ENCODE measurements at places on chromosomes 4 and X.
A peak's percentile ranks its signal among the peaks of the same experiment; 100 is the strongest.

DNA sequence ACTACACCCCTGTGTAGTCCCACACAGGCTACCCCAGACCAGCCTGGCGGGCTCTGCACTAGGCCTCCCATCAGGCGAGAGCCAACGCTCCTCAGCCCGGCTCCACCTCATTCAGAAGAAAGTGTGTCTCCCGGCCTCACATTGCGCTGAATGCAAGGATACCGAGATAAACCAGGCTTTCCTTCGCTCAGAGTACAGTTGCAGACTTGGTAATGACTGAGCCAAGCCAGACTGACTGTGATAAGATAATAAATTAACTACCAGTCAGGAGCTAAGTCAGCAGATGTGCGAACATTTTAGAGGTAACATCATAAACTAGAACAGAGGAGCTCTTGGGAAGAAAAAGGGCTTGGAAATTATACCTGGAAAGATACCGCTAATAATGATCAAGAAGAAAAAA lies 397.6 kb downstream of the TRIML1 start:
- H3K27me3 ChIP-seq = no peaks in the 10 kb centered on the region
- DNase-seq = no peak
- no peaks in the 10 kb centered on the region for H3K36me3 ChIP-seq
- H3K4me1 ChIP-seq = no peaks in the 10 kb centered on the region

- H3K36me3 ChIP-seq = no peaks in the 10 kb centered on the region
- DNase-seq = no peak
- H3K27me3 ChIP-seq = no peaks in the 10 kb centered on the region
- H3K4me3 ChIP-seq = no peak overlapping the region
- no peaks in the 10 kb centered on the region for H3K4me1 ChIP-seq
- no peak overlapping the region for H3K27ac ChIP-seq
Observed at GRCh38 chr4:81179326-81179725, 35.7 kb downstream of the PRKG2 start.

DNA sequence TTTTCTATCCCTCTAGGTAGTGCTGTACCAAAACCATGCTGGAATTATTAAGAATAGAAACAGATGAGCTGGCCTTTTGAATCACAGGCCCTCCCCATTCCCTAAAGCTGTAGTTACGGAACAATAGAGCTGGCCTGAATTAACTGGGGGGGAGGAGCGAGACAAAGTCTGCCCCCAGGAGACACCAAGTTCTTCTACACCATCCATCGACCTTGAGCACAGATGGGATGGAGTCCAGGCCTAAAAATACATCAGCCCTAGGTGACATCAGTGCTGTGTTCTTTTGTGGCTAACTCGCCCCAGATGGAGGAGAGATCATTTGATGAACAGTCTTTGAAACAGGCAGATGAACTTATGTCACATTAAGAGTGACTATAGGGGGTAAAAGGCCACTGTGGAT lies 49.6 kb downstream of the LHFPL1 start:
- no peaks in the 10 kb centered on the region for H3K36me3 ChIP-seq
- no peak overlapping the region for H3K4me3 ChIP-seq
- no peak for DNase-seq
- no peak overlapping the region for H3K27ac ChIP-seq
- H3K4me1 ChIP-seq = no peaks in the 10 kb centered on the region

GRCh38 chr4:173289353-173289727 lies 44.8 kb downstream of the HMGB2 start:
- no peaks in the 10 kb centered on the region for H3K36me3 ChIP-seq
- H3K4me1 ChIP-seq = no peaks in the 10 kb centered on the region
- H3K27ac ChIP-seq = no peak overlapping the region
- no peak for DNase-seq
- no peak overlapping the region for H3K4me3 ChIP-seq
- H3K27me3 ChIP-seq = no peaks in the 10 kb centered on the region

GRCh38 chr4:182207830-182208396 lies 35.3 kb upstream of the TENM3 start:
- peaks cover 6% of the 10 kb centered on the region for H3K4me1 ChIP-seq
- no peak overlapping the region for H3K27ac ChIP-seq
- no peak for DNase-seq
- H3K36me3 ChIP-seq = no peaks in the 10 kb centered on the region
- H3K4me3 ChIP-seq = no peak overlapping the region

GRCh38 chrX:31435592-31435991 lies 363.8 kb upstream of the FTHL17 start:
- H3K36me3 ChIP-seq = no peaks in the 10 kb centered on the region
- H3K4me1 ChIP-seq = no peaks in the 10 kb centered on the region
- no peak overlapping the region for H3K27ac ChIP-seq
- H3K27me3 ChIP-seq = no peaks in the 10 kb centered on the region
- H3K4me3 ChIP-seq = no peak overlapping the region

- H3K27me3 ChIP-seq = peaks cover 7% of the 10 kb centered on the region
- H3K4me3 ChIP-seq = no peak overlapping the region
- H3K27ac ChIP-seq = no peak overlapping the region
Observed at GRCh38 chr4:42420140-42420539, 22.9 kb downstream of the SHISA3 start.

GRCh38 chr4:8419222-8420041 lies 21.1 kb downstream of the ACOX3 start:
- H3K4me3 ChIP-seq = no peak overlapping the region
- H3K27ac ChIP-seq = no peak overlapping the region
- no peaks in the 10 kb centered on the region for H3K36me3 ChIP-seq
- no peaks in the 10 kb centered on the region for H3K27me3 ChIP-seq

DNA sequence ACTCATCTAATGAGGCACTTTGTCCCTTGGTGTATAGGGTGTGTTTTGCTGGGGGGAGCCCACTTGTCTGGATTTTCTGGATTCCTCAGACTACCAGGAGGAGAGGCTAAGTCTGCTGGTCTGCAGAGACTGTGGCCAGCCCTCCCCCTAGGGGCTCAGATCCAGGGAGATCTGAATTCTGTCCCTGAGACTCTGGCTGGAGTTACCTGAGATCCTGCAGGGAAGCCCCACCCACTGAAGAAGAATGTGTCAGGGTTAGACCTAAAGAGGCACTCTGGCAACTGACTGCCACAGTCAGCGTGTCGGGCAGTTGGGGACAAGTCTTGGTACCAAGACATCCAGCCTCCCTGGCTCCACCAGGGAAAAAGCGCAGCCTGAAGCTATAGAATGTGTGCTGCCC lies 138.9 kb downstream of the DCAF12L2 start:
- no peaks in the 10 kb centered on the region for H3K4me1 ChIP-seq
- no peaks in the 10 kb centered on the region for H3K36me3 ChIP-seq
- H3K4me3 ChIP-seq = no peak overlapping the region
- DNase-seq = no peak

DNA sequence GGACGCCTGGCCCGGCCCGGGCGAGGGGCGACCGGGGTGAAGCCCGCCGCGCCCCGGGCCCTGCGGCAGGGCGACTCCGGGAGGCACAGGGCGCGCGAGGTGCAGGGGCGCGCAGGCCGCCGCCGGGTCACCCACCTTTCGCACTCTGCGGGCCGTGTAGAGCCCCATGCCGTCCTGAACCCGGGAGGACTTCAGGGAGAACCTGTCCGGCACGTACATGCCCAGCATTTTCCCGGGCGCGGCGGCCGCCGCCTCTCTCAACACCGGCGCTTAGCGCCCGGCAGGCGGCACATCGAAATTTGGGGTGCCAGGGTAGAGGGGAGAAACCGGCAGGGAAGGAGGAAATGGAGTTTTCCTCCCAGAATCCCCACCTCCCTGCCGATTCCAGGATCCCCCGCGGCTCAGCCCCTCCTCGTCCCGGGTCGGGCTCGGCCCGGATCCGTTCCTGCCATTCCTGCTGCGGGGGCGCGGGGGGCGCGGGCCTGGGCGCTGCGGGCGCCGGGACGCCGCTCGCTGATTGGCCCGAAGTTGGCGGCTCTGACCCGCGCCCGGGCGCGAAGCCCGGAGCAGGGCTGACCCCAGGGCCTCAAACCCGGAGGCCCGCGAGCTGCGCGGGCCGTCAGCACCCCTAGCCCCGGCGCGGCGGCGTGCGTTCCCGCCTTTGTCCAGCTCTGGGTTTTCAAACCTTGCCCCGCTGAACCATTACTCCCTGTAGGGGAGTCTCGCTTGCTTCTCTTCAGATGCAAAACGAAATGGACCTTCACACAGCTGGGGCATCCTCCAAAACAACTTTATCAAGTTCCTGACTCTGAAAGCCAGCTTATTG lies at the start of gene PRDM5:
Gene PRDM5 (minus strand): TSS at position 346 of the 826 bp plus-strand sequence. CDS start 118 bp downstream, at position 228.
- peak; percentile 89 for DNase-seq
- H3K27ac ChIP-seq = peak within 1 kb of the TSS; percentile 100
- peaks cover 10% of the 10 kb centered on the region for H3K4me1 ChIP-seq
- H3K4me3 ChIP-seq = peak within 1 kb of the TSS; percentile 51
- no peaks in the 10 kb centered on the region for H3K27me3 ChIP-seq

DNA sequence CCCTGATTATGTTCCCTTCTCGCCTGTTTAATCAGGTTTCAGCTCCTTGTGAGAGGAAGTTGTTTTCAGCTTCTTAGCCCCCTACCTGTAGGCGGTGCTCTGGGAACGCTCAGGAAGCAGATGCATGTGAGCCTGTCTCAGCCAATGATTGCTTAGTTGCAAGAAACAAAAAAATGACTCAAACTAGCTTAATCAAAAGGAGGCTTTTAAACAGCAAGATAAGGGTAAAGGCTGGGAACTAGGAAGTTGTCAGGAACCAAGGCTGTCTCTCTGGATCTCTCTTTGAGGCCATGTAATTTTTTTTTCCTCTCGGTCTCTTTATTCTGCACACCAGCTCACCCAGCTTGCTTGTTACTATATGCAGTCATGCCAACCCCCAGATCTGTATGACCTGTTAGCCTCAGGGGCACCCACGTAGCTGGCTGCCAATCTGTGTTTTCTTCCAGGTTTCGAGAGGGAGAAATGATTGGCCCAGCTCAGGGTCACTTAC lies 109.1 kb downstream of the PTTG2 start:
- no peak overlapping the region for H3K4me3 ChIP-seq
- DNase-seq = peak; percentile 81
- H3K27ac ChIP-seq = peak overlapping the region; percentile 74
- H3K4me1 ChIP-seq = peaks cover 7% of the 10 kb centered on the region
- H3K27me3 ChIP-seq = no peaks in the 10 kb centered on the region

GRCh38 chr4:14383652-14384051 lies 618.6 kb upstream of the CPEB2 start:
- no peaks in the 10 kb centered on the region for H3K27me3 ChIP-seq
- no peaks in the 10 kb centered on the region for H3K4me1 ChIP-seq
- H3K36me3 ChIP-seq = no peaks in the 10 kb centered on the region
- H3K27ac ChIP-seq = no peak overlapping the region
- DNase-seq = no peak

GRCh38 chr4:25969374-25970155 lies 55.5 kb downstream of the SMIM20 start:
- no peaks in the 10 kb centered on the region for H3K27me3 ChIP-seq
- DNase-seq = no peak
- peaks cover 5% of the 10 kb centered on the region for H3K4me1 ChIP-seq
- H3K36me3 ChIP-seq = no peaks in the 10 kb centered on the region
- H3K4me3 ChIP-seq = no peak overlapping the region

GRCh38 chr4:2442175-2442993 lies 23.6 kb downstream of the CFAP99 start:
- DNase-seq = no peak
- H3K27ac ChIP-seq = no peak overlapping the region
- no peaks in the 10 kb centered on the region for H3K4me1 ChIP-seq
- no peaks in the 10 kb centered on the region for H3K27me3 ChIP-seq
- H3K4me3 ChIP-seq = no peak overlapping the region

DNA sequence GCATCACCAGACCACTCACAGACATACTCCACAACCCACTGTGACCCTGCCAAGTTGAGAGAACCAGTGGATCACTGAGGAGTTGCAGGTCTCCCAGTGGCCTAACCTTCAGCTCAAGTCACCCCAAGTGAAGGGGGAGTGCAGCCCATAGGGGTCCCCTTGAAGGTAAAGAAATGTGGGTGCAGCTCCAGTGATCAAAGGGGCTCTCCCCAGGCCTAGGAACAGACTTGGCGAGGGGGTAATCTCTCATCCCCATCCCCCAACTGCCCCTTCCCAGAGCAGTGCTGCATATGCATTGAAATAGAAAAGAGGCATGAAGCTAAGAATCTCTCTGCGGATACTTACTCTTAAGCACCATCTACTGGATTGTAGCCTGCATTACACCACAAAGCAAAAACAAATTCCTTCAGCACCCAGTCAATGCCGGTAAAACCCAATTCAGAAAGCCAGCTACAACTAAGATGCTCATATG lies 27.0 kb downstream of the MAGEE1 start:
- no peak for DNase-seq
- H3K27ac ChIP-seq = no peak overlapping the region
- no peak overlapping the region for H3K4me3 ChIP-seq
- no peaks in the 10 kb centered on the region for H3K4me1 ChIP-seq
- H3K27me3 ChIP-seq = no peaks in the 10 kb centered on the region

- no peak for DNase-seq
- no peaks in the 10 kb centered on the region for H3K27me3 ChIP-seq
- no peak overlapping the region for H3K4me3 ChIP-seq
- no peaks in the 10 kb centered on the region for H3K4me1 ChIP-seq
- H3K27ac ChIP-seq = no peak overlapping the region
Observed at GRCh38 chrX:31297881-31298280, 226.0 kb upstream of the FTHL17 start.

- no peaks in the 10 kb centered on the region for H3K27me3 ChIP-seq
- no peaks in the 10 kb centered on the region for H3K4me1 ChIP-seq
- no peak overlapping the region for H3K4me3 ChIP-seq
Observed at GRCh38 chrX:130848763-130849162, 54.2 kb downstream of the ENOX2 start.

GRCh38 chr4:17322514-17322913 lies 189.4 kb downstream of the QDPR start:
- no peak overlapping the region for H3K4me3 ChIP-seq
- DNase-seq = no peak
- no peak overlapping the region for H3K27ac ChIP-seq
- H3K4me1 ChIP-seq = no peaks in the 10 kb centered on the region
- no peaks in the 10 kb centered on the region for H3K36me3 ChIP-seq
- no peaks in the 10 kb centered on the region for H3K27me3 ChIP-seq

GRCh38 chr4:157220371-157220881 lies at the start of gene GRIA2:
TSS of gene GRIA2 (plus strand) at chr4:157220728. CDS start at chr4:157221043, 315 bp downstream.
- no peak for DNase-seq
- no peaks in the 10 kb centered on the region for H3K36me3 ChIP-seq
- peak within 1 kb of the TSS; percentile 38 for H3K4me3 ChIP-seq
- peaks cover 1% of the 10 kb centered on the region for H3K4me1 ChIP-seq
- H3K27ac ChIP-seq = no peak within 1 kb of the TSS

- H3K4me1 ChIP-seq = no peaks in the 10 kb centered on the region
- H3K36me3 ChIP-seq = no peaks in the 10 kb centered on the region
- no peaks in the 10 kb centered on the region for H3K27me3 ChIP-seq
- no peak overlapping the region for H3K4me3 ChIP-seq
- no peak overlapping the region for H3K27ac ChIP-seq
Observed at GRCh38 chr4:174946246-174946645, 28.1 kb downstream of the ADAM29 start.

DNA sequence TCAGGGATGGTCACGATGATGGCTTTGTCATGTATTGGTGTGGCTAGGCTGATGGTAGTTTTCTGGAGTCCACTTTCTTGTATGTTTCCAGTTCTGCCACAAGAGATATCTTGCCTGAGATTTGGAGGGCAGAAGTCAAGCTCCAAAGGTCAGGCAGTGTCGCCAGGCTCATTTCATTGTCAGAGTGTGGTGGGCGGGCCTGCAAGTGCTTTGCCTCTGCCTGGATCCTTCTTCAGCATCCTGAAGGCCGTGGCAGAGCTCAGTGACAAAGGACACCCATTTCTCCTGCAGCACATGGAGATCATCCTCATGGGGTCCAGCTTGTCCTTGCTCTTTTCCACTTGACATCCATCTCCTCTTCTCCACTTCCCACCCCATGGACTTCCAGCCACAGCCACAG lies 139.7 kb downstream of the SMIM20 start:
- DNase-seq = no peak
- H3K4me3 ChIP-seq = no peak overlapping the region
- no peak overlapping the region for H3K27ac ChIP-seq
- H3K4me1 ChIP-seq = peaks cover 6% of the 10 kb centered on the region
- no peaks in the 10 kb centered on the region for H3K36me3 ChIP-seq
